Adrenal gland (tissue), 19 donors: ENCODE measurements at places on chromosomes 5 and 9. TPM values are rescaled to one million over a fixed set of nuclear protein-coding genes. Genes with fewer than 3 reads are reported as not detected.

- no peak overlapping the region for H3K27ac ChIP-seq
- no peaks in the 10 kb centered on the region for H3K27me3 ChIP-seq
- DNase-seq = no peak
- H3K4me3 ChIP-seq = no peak overlapping the region
- H3K36me3 ChIP-seq = no peaks in the 10 kb centered on the region
These were observed 659.0 kb downstream of the ANXA1 start for GRCh38 chr9:73810585-73811215.

DNA sequence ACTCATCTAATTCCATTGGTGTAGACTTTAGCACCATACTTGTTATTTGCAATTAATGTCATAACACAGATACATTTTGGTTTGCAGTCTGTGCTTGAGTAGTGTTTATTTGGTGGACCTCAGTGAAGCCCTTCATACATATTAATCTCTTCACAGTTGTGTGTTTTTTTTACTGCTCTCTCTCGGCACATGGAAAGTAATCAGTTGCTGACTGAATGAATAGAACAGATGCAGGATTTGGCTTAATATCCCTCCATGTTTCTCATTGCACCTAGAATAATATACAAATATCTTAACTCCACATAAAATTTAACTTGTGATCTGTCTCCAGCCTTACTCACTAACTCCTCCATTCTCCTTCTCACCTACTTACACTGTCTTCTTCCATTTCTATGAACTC, 319.1 kb downstream of the DMRT2 start:
- no peaks in the 10 kb centered on the region for H3K4me1 ChIP-seq
- H3K27ac ChIP-seq = no peak overlapping the region
- no peak overlapping the region for H3K4me3 ChIP-seq
- H3K27me3 ChIP-seq = no peaks in the 10 kb centered on the region
- H3K36me3 ChIP-seq = no peaks in the 10 kb centered on the region

DNA sequence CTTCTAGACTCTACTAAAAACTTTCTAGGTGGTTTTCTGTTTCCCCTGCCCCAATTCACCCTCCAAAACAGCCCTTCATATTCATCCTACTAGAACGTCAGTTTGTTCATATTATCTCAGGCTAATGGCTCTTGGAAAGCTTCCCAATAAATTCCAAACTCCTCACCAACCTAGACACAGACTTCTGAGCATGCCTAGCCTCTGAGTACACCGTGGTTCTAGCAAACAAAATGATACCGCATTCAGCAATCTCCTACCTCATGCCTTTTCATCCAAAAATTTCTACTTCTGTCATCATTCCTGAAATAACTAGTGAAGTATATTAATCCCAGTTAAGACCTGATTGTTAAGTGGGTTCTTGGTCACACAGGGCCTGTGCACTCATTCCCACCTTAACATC, 46.5 kb upstream of the NR5A1 start:
- no peak overlapping the region for H3K4me3 ChIP-seq
- DNase-seq = no peak
- no peaks in the 10 kb centered on the region for H3K4me1 ChIP-seq

DNA sequence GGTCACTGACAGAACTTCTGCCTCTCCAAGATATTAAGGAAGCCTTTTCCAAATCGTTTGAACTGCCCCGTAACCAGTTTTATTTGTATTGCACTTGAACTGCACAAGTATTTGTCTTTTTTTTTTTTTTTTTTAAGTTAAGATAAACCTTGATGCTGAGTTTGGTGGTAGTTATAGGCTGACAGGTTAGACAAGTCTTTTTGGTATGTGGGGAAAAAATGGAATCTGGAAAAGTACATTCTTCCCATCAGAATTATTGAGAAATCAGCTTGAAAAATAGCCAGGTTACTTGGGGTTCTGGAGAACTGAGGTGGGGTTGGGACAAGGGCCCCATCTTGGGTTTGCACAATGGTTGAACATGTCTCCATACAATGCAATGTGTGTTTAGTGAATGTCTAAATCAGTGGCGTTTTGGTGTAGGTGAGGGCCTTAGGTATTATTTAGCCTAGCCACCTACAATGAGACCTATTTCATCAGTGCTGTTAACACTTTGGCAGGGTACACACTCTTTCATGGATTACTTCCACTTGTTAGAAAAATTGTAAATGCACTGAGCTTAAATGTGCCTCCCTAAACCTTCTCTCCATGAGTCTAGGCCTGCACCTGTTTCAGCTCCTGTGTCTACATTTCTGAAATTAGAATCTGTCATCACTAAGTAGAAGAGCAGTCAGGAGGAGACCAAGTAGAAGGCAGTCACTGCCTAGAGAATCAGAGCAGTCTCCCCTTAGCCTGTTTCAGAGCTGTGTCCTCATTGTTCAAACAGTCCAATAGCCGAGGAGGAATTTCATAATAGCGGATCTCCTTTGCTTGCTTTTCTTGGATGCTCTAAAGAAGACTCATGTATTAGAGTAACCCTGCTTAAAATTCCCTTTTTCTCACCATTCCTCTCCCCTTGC, 140.0 kb upstream of the HMHB1 start:
- no peak for DNase-seq
- H3K4me3 ChIP-seq = no peak overlapping the region
- H3K27me3 ChIP-seq = no peaks in the 10 kb centered on the region

DNA sequence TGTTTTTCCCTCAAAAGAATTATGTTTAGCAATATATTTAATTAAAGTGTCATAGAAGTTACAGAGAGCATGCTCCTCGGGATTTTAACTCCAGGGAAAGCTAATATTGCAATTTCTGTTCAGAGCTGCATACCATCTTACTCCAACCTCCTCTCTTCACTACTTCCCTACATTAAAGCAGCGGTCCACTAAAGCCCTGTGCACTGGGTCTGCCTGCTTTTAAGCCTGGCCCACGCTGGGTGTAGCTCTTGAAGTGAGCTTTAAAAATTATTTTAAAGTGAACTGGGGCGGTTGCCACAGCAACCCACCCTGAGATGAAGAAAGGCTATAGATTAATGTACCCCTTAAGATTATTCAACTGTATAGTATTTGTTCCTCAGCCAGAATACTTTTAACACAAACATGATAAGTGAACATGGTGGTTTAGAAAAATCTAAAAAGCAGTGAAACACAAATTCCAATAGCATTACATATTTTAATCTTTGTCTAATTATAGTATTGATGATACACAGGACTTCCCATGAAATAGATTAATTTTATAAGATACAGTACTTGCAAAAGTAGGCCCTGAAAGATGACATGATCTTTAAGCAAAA, 3.9 kb upstream of the MEF2C start:
- DNase-seq = no peak
- no peaks in the 10 kb centered on the region for H3K36me3 ChIP-seq
- H3K27me3 ChIP-seq = no peaks in the 10 kb centered on the region
- H3K4me1 ChIP-seq = peaks cover 43% of the 10 kb centered on the region
- H3K4me3 ChIP-seq = no peak overlapping the region
- peak overlapping the region; percentile 64 for H3K27ac ChIP-seq

DNA sequence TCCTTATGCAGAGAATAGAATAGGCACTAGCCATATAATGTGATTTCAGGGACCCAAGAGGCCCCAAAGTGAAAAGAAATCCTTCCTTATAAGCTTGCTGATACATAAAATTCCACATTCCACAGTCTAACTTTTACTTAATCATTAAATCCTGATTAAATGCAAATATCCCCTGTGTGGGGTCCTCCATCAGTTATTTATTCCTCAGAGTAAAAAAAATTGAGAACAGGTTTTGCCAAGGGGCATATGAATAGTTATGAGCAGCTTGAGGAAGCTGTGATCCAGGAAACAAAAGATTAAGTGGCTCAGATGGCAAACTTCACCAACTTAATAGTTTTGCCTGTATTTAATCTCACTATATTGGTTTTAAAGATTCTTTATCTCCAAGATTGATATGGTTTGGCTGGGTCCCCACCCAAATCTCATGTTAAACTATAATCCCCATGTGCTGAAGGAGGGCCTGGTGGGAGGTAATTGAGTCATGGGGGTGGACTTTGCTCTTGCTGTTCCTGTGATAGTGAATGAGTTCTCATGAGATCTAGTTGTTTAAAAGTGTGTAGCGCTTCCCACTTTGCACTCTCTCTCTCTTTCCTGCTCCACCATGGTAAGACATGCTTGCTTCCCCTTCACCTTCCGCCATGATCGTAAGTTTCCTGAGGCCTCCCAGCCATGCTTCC, 324.9 kb downstream of the NPR3 start:
- no peak overlapping the region for H3K27ac ChIP-seq
- H3K4me3 ChIP-seq = no peak overlapping the region
- H3K4me1 ChIP-seq = no peaks in the 10 kb centered on the region
- no peaks in the 10 kb centered on the region for H3K36me3 ChIP-seq

DNA sequence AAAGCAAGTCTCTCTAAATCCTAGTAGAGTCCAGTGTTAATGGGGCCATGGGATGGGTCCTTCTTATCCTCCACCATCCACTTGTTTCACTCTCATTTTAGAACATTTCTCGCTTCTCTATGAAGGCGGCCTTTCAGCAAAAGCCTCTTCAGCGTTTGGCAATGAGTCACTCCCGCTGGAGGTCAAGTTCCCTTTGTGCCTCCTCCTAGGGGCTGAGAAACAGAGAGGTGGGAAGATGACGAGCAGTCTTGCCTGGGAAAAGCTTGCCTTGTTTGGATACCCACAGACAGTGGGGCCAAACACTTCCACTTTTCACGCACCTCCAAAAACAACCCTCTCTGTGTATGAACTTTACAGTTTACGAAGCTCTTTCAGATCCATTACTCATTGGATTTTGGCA, 168.8 kb downstream of the GABBR2 start:
- no peak overlapping the region for H3K27ac ChIP-seq
- H3K36me3 ChIP-seq = no peaks in the 10 kb centered on the region
- peaks cover 3% of the 10 kb centered on the region for H3K27me3 ChIP-seq

GRCh38 chr5:67050125-67050524, 146.5 kb downstream of the CD180 start:
- peaks cover 36% of the 10 kb centered on the region for H3K4me1 ChIP-seq
- H3K4me3 ChIP-seq = no peak overlapping the region
- no peaks in the 10 kb centered on the region for H3K27me3 ChIP-seq
- no peak for DNase-seq

DNA sequence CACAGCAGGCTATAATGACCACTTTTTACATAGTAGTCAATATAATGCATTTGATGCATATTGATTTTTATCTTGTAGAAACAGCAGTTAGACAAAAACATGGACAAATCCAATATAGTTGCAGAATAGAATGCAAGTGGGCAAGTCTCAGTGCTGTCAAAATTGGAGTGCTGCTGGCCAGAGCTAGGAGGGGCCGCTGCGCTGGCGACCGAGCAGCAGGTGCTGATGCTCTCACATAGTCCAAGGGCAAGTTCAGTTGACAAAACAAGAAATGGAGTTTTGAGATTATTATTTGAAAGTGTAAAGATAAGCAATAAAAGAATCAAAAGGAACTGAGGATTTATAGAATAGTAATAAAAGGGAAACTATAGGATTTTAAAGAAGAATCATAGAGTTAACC, 60.6 kb upstream of the CDK20 start:
- no peaks in the 10 kb centered on the region for H3K4me1 ChIP-seq
- DNase-seq = no peak

GRCh38 chr5:78552729-78553342, 95.7 kb downstream of the LHFPL2 start:
- H3K27me3 ChIP-seq = no peaks in the 10 kb centered on the region
- peak; percentile 41 for DNase-seq
- H3K27ac ChIP-seq = no peak overlapping the region

DNA sequence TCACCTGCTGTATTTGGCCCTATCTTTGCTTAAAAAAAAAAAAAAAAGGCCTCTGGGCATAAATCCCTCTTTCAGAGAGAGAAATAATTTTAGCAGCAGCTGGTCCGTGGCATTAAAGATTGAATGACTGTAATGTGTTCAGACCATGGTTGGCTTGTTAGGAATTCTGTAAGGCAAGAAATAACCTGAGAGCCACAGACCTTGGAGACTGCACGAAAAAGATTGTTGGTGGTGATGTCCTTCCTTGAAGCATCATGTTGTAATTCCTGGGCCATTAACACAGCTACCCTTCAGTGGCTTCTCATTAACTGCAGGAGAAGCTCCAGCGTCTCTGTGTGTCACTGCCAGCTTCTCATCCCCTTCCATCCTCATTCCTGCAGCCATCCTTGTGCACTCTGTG, 79.0 kb downstream of the SGCD start:
- H3K36me3 ChIP-seq = no peaks in the 10 kb centered on the region
- no peak for DNase-seq
- no peak overlapping the region for H3K27ac ChIP-seq
- no peak overlapping the region for H3K4me3 ChIP-seq
- H3K4me1 ChIP-seq = no peaks in the 10 kb centered on the region

DNA sequence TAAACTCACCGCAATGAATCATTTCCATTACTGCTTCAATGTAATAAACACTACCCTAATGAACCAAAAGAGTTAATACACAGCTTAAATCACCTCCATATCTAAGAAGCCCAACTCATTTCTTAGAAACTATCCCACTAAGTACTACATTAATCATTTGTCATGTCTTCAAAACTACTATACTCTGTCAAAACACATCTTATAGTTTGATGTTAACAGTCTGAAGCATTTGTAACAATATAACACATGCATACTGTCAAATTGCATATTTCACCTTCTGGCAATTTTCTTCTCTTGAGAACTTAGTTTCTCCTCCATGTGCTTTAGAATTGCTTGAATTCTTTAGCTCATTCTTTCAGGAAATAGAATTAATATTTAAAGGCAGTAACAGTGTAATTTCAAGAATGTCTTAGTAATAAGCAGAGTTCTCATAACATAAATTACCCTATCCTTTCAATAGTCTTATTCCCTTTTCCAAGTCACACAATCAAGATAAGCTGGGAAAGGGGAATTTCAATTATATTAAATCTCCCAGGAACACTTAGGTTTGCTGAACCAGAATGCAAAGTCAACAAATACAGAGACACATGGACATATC, 199.7 kb downstream of the ATPSCKMT start:
- no peaks in the 10 kb centered on the region for H3K27me3 ChIP-seq
- no peaks in the 10 kb centered on the region for H3K4me1 ChIP-seq
- no peak overlapping the region for H3K4me3 ChIP-seq
- no peak overlapping the region for H3K27ac ChIP-seq

DNA sequence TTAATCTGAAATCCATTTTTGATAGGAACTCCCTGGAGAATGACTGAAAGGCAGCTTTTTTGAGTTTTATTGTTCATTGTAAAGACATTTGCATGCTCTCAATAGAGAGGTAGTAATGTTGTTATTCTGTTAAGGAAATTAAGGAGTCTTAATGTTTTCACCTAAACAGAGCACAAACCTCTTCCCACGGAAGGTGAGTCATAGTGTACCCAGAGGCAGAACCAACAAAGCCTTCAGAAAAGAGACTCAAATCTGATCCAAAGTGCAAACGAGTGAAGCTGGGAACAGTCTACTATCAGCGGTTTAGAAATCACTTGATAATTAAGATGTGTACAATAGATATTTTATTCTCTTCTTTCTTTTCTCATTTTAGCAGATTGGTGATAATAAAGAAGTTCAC, 470.5 kb downstream of the PLK2 start:
- no peak overlapping the region for H3K4me3 ChIP-seq
- no peak for DNase-seq
- no peak overlapping the region for H3K27ac ChIP-seq
- H3K27me3 ChIP-seq = no peaks in the 10 kb centered on the region
- no peaks in the 10 kb centered on the region for H3K36me3 ChIP-seq
- no peaks in the 10 kb centered on the region for H3K4me1 ChIP-seq

GRCh38 chr5:79612667-79613198, 492 bp downstream of the TENT2 start:
- no peak for DNase-seq
- H3K4me3 ChIP-seq = peak overlapping the region; percentile 87
- H3K4me1 ChIP-seq = peaks cover 26% of the 10 kb centered on the region

- no peaks in the 10 kb centered on the region for H3K27me3 ChIP-seq
- DNase-seq = no peak
- H3K36me3 ChIP-seq = no peaks in the 10 kb centered on the region
- H3K4me1 ChIP-seq = no peaks in the 10 kb centered on the region
- H3K27ac ChIP-seq = no peak overlapping the region
These were observed 182.3 kb downstream of the SPATA31D1 start for GRCh38 chr9:82170866-82171265.

NOXA1 gene
- 50.7 TPM for polyA plus RNA-seq

ARID3C gene
- polyA plus RNA-seq = not detected

ANKHD1 gene
- 70.9 TPM for polyA plus RNA-seq
